ENCODE measurements at places on chromosomes 7 and 10. TPM values are rescaled to one million over a fixed set of nuclear protein-coding genes. Genes with fewer than 3 reads are reported as not detected.
A peak's percentile ranks its signal among the peaks of the same experiment; 100 is the strongest.

The MSMB gene
- total RNA-seq: not detected

- no peak for DNase-seq
- no peaks in the 10 kb centered on the region for H3K27me3 ChIP-seq
- no peak overlapping the region for H3K27ac ChIP-seq
- H3K4me1 ChIP-seq: no peaks in the 10 kb centered on the region
Measured at GRCh38 chr7:30925913-30926312, 14.3 kb downstream of the AQP1 start.

DNA sequence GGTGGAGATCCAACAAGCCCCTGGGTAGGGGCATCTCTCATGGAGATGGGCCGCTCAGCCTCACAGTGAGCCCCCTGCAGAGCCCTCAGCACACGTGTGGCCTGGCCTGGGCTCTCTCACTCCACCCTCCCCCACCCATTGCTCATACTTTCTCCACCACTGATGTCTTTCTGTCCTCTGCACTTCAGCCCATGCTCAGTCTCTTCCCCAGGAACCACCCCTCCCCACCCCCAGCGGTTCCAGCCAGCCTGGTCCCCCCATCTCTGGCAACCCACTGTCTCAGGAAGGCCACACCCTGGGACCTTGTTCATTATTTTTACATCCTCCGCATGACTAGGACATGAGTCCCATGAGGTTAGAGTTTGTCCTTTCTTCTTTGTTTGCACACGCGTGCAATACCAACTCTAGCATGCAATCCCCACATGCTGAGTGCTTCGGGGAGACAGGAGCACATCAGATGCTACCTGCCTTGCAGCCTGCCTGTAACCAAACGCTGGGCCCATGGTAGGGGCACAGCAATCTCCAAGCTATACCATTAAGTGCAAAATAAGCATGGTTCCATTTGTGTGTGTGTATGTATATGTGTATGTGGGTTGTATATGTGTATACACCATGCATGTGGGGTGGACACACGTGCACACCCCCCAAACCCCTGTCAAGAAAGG, 408.4 kb upstream of the FOXK1 start:
- H3K27me3 ChIP-seq: no peaks in the 10 kb centered on the region
- H3K36me3 ChIP-seq: no peaks in the 10 kb centered on the region
- no peaks in the 10 kb centered on the region for H3K4me1 ChIP-seq
- H3K4me3 ChIP-seq: no peak overlapping the region
- no peak for DNase-seq

DNA sequence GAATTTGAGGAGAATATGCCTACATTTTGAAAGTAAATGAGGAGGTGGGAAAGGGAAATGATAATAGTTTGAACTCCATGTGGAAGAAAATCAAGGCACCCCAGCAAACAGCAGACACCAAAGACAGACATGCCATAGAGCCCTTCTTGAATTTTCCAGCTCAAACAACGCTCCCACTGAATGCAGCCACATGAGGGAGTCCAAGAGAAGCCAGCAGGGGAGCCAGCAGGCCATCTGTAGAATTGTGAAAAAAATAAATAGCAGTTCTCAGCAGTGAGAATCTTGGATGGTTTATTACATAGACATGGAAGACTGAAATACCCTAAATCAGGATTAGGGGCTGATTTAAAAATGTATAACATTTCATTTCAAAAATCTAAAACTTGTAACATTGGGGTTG, 1567.3 kb upstream of the LRRTM3 start:
- DNase-seq: no peak
- H3K36me3 ChIP-seq: no peaks in the 10 kb centered on the region
- no peak overlapping the region for H3K4me3 ChIP-seq
- no peaks in the 10 kb centered on the region for H3K27me3 ChIP-seq
- H3K4me1 ChIP-seq: no peaks in the 10 kb centered on the region
- no peak overlapping the region for H3K27ac ChIP-seq

The FAM13C gene
- total RNA-seq: 2.9 TPM

The LIPJ gene
- total RNA-seq: not detected

The MTPN gene
- 117 TPM for total RNA-seq

DNA sequence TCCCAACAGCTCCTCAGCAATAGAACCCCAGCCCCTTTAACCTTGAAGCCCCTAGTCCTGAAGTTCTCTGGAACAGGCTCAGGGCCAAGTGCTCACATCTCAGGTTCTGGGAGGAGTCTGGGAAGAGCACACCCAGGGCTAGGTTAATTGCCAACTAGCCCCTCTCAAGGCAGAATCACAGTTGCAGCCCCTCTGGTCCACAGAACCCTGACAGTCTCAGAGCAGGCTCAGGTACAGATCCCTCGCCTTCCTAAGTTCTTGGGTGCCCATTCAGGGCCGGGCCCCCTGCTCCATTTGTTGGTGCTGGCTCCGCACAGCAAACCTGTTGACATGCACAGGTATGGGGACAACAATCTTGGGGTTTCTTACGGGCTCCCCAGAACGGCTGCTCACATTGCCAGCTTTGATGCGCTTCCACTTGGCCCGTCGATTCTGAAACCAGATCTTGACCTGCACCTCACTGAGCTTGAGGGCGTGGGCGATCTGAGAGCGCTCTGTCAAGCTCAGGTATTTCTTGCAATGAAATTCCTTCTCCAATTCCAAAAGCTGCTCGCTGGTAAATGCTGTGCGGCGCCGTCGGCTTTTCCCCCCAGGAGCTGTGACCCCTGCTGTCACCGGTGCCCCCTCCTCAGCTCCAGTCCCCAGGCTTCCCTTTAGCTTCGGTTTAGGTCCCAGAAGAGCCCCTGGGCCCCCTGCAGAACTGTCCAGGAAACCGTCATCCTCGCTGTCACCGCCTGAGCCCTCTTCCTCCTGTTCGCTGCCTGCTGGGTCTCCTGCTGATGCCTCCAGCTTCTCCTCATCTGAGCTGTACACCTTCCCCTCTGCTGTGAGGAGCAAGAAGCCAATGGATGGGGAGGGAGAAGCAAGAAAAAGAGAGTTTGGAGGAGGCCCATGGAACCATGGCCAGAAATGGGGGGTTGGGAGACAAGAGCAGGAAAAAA, 18.9 kb downstream of the GBX1 start:
- no peak for DNase-seq
- no peak overlapping the region for H3K27ac ChIP-seq
- peaks cover 14% of the 10 kb centered on the region for H3K27me3 ChIP-seq
- peaks cover 6% of the 10 kb centered on the region for H3K4me1 ChIP-seq

DNA sequence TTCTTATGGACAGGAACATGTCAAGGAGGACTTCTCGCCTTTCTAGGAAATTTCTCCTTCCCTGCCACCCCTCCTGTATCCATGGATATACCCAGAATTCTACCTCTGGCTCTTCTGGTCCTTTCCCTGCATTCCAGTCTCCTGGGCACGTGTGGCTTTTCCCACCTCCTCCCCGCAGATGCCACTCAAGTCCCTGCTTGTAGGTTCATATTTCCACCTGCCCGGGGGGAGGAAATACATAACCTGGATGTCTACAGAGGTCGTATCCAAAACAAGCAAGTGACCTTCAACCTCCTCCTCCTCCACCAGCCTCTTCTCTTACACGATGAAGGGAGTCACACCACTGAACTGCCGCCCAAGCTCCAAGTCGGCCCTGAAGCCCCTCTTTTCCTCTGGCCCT, 20.7 kb downstream of the FGFR2 start:
- no peak for DNase-seq
- H3K27ac ChIP-seq: no peak overlapping the region
- peaks cover 5% of the 10 kb centered on the region for H3K27me3 ChIP-seq
- no peaks in the 10 kb centered on the region for H3K36me3 ChIP-seq

DNA sequence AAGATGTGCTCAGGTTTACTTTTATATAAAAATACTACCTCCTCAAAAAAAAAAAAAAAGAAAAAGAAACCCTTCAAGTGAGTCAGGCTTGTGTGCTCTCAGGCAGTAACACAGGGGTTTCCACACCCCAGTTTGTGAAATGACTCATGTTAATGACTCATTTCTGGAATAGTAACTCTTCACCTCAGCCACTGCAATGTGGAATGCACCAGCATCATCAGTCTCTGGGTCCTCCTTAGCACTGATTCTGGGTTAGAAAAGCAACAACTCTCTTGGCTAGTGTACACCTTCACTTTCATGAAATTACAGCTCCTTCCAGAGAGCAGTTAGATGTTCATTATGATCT, 110.6 kb downstream of the EMX2 start:
- no peak for DNase-seq
- peaks cover 6% of the 10 kb centered on the region for H3K36me3 ChIP-seq
- H3K27ac ChIP-seq: no peak overlapping the region
- H3K4me1 ChIP-seq: no peaks in the 10 kb centered on the region
- H3K4me3 ChIP-seq: no peak overlapping the region
- peaks cover 4% of the 10 kb centered on the region for H3K27me3 ChIP-seq

DNA sequence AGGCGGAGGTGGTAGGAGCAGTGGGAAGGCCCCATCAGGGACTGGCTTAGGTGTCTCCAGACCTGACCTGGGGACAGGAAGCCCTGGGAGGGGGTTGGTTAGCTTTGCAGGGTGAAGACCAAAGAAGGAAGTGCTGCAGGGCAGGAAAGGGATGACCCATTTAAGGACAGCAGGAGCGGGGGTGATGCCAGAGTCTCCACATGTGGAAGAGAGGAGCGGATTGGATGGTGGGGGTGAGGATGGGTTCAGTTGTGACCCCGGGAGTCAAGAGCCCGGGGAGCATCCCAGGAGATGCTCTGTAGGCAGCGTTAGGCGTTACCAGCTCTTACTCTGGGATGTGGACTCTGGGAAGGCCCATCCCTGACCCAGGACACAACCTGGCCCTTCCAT, 3.1 kb upstream of the LDB3 start:
- peak overlapping the region; percentile 84 for H3K27ac ChIP-seq
- H3K4me3 ChIP-seq: no peak overlapping the region
- no peaks in the 10 kb centered on the region for H3K27me3 ChIP-seq
- H3K4me1 ChIP-seq: peaks cover 42% of the 10 kb centered on the region
- no peaks in the 10 kb centered on the region for H3K36me3 ChIP-seq
- no peak for DNase-seq

The PUS7 gene
- total RNA-seq: 38.0 TPM

GRCh38 chr7:2978408-2978807, 65.3 kb downstream of the CARD11 start:
- H3K4me1 ChIP-seq: peaks cover 5% of the 10 kb centered on the region
- no peak for DNase-seq
- H3K27me3 ChIP-seq: no peaks in the 10 kb centered on the region

The OPTN gene
- 7.5 TPM for total RNA-seq

DNA sequence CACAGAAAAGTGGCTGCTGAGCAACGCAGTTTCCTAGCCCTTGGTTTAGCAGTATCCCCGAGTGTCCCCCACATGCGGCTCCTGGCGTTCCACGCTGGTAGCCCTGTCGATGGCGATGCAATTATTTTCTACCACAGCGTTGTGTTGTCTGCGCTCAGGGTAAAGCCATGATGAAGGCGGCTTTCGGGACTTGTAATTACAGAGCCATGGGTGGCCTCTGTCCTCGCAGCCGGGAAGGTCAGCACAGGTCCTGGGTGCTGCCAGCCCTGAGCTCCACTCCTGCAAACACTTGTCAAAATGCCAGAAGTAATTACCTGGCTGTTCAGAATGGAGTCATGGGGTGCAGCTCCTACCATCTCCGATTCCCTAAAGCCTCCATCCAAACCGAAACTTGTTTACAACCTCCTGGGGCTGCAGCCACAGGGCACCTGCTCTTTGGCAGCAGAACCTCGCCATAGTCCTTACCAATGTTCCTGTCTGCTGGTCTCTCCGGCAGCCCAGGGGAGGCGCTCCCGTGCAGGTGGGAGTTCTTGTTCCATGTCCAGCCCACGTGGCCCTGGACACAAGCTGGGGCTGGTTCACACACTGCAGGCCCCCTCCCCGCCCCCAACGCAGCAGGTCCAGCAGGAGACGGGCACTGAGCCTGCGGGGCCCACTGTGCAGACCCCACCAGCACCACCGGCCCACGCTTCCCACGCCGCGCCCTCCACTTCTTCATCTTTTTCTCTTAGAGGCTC, 512.6 kb downstream of the PTPRN2 start:
- peak overlapping the region; percentile 27 for H3K27ac ChIP-seq
- H3K4me1 ChIP-seq: peaks cover 20% of the 10 kb centered on the region
- peaks cover 7% of the 10 kb centered on the region for H3K36me3 ChIP-seq
- no peak for DNase-seq
- H3K27me3 ChIP-seq: no peaks in the 10 kb centered on the region

DNA sequence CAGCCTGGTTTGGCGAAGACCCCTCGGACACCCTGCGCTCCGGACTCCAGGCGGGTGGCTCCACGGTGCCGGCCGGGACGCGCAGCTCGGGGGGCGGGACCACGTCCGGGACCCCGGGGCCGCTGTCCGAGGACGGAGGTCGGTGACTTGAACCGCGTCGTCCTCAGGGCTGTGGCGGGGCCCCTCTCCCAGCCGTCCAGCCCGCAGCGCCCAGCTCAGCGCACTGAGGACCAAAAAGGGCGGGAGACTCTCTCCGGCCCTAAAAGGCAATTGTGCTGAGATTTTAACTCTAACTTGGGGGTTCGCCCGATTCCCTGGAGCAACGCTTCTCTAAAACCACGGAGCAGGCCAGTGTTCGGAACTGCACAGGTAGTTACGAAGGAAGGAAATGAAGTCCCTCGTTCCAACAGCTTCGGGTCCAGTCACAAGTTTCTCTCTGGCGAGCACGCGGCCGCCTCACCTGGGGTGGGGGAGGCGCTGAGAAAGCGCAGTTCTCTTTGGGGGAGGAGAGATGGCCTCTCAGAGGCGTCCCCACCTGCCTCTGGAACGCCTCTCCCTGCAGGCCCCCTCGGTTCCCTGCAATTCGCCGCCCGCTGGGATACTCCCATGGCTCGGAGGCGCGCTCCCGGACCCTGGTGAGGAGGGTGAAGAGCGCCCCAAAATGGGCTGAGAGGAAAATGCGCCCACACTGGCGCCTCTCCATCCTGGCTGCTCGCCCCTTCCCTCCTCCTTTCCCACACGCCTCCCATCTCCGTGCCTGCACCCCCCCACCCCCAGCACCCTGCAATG, 352.7 kb downstream of the DNAJB6 start:
- peaks cover 42% of the 10 kb centered on the region for H3K4me1 ChIP-seq
- DNase-seq: no peak
- H3K4me3 ChIP-seq: peak overlapping the region; percentile 98
- H3K36me3 ChIP-seq: peaks cover 13% of the 10 kb centered on the region

All from neural crest cell (in vitro differentiated cells).